Omental fat pad (tissue), 4 donors: ENCODE measurements at places on chromosomes 12 and 14. TPM values are rescaled to one million over a fixed set of nuclear protein-coding genes. Genes with fewer than 3 reads are reported as not detected.

LRTM2 gene
- total RNA-seq: not detected

KCNK10 gene
- total RNA-seq: not detected

TMEM121 gene
- total RNA-seq: 3.9 TPM

OAS2 gene
- 10.0 TPM for total RNA-seq

PTPRO gene
- total RNA-seq: 2.1 TPM

COX8C gene
- not detected for total RNA-seq

NGB gene
- total RNA-seq: not detected

ADAMTS20 gene
- not detected for total RNA-seq

GRCh38 chr14:32938719-32939253 is at the start of gene NPAS3:
Gene NPAS3 (plus strand): TSS chr14:32938879.
- DNase-seq: no peak

DNA sequence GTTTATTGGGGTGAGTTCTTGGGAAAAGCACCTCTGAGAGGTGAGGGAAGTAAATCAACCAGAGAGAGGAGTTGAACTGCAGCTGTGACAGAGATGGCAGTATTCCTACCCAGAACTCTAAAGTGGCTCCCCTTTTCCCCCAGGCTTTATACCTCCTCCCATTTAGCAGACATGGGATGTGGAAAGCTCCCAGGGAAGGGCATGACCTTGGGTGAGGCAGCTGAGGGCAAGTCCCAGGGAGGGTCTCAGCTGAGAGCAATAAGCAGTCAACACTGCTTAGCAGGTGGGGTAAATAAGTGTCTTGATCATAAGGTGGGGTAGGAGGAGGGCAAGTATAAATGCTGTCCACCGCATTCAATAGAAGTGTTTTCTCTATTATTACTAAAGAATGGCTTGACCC is 143.0 kb downstream of the AKAP6 start:
- no peak for DNase-seq

DNA sequence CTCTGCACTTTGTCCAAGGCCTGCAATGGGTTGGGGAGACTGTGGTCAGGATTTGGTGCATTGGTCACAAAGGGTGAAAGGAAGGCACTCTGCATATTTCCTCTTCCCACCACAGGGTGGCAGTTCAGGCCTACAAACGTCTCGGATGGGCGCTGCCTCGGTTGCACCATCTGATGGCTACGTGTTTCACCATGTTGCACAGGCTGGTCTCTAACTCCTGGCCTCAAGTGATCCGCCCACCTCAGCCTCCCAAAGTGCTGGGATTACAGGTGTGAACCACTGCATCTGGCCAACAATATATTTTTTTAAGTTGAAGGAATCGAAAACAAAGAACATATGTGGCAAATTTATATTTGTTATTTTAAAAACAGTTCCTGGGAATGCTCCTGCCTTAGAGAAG is 35.1 kb downstream of the TMBIM6 start:
- no peak for DNase-seq

DNA sequence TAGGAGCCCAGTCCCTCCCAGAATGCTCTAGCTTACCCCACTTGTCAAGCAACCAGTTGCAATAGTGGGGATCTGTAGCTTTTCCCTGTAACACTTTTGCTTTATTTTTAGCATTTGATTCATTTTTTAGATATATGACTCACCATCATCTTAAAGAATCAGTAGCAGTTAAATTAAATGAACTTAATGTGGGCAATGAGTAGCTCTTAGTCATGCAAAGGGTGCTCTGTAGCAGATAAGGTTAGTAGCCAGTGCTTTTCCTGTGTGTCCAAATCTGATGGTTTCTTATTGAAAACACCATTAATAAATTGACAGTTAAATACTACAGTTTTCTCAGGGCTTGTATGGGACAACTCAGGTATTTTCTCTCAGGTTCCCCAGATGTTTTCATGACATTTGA is 311.8 kb downstream of the RERGL start:
- no peak for DNase-seq

DNA sequence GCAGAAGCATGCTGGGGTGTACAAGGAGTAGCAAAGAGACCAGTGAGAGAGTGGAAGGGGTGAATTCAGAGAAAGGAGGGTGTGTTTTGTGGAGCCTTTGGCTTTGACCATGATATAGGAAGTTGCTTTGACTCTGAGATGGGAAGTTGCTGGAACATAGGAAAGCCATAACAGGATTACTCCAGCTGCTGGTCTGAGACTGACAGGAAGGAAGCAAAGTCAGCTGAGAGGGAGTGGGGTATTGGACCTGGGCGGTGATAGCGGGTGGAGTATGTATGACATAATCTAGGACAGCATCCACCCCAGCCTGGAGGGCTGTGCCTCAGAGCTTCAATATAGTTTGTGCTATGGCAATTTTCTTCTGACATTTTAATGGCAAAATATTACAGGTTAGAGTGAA is 324.4 kb downstream of the PDZRN4 start:
- DNase-seq: no peak

DNA sequence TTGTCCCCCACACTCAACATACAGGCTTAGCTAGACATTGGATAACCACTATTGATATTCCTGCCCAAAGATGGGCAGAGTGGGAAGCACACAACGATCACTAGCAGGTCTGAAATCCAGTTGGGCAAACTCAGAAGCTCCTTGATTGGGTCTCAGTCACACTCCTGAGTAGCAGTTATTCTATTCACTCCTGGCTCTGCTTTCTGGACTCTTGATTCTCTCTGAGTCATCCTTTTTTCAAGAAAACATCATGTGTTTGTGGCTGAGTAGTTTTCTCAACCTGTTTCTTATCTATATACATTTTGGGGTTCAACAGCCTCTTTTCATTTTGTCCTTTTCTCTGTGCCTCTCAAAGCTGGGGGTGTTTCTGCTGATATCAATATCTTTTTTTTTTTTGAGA is 46.0 kb upstream of the MANSC4 start:
- DNase-seq: no peak

- no peak for DNase-seq
Measured at GRCh38 chr12:90871726-90872096, 83.3 kb downstream of the CCER1 start.

DNA sequence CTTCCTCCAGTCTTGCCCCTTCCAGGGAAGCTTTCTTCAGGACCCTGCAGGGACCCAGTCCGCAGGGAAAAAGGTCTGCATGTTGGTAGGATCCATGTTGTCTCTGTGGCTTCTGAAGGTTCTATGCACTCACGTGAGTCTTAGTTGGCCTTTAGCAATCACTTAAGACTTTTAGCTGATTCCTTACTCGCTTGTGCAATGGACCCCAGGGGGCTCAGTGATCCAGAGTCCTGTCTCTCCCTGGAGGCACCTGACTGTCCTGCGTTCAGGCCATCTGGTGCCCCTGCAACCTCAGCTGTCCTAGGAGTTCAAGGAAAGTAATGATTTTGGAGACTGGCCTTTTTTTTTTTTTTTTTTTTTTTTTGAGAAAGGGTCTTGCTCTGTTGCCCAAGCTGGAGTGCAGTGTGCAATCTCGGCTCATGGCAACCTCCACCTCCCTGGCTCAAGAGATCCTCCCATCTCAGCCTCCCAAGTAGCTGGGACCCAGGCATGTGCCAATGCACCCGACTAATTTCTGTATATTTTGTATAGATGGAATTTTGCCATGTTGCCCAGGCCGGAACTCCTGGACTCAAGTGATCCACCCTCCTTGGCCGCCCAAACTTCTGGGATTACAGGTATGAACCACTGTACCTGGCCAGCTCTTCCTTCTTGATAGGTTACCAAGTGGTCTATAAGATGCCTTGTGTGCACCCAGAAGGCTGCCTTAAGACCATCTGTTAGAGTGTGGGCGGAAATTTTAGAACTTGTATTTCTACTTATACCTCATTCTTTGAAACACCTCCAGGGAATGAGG is 4.6 kb downstream of the IFI27L2 start:
- DNase-seq: no peak

GRCh38 chr14:22994762-22995275 is 12.5 kb upstream of the AJUBA start:
- no peak for DNase-seq

DNA sequence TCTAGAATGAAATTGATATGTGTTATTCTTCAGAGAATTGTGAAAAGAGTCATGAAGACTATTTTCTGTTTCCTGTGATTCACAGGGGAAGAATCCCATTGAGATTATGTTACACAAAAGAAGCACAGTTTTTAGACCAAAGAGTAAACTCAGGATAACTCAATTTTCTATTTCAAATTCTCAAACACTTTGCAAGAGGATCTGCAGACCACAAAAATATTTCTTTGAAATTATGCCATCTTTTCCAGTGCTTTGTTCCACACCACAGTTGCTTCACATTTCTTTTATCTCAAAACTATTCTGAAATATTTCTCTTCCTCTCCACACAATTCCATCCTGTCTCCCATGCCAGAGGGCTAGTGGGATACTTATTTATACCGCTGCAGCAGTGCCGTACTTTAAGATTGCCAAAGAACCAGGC is 188.9 kb upstream of the FOXG1 start:
- no peak for DNase-seq

DNA sequence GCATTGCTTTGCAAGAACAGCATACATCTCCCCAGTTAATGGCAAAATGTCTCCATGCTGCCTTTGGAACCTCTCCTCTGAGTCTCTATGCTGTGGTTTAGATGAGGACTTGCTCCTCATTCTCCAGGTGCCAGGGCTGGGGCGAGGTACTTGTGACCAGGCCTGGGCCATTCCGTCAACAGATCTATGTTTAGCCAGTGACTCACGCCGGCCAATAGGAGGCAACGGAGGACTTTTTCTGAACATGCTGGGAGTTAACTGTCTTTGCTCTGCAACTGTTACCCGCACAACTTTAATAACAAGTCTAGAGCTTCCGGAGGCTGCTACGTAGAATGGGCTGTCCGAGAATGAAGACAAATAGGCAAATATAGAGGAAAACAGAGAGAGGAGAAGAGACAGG is 214.2 kb downstream of the GLT1D1 start:
- DNase-seq: no peak

- DNase-seq: no peak
Measured at GRCh38 chr14:104467641-104468040, 111.9 kb upstream of the C14orf180 start.

GRCh38 chr14:32932914-32933628 is 5.6 kb upstream of the NPAS3 start:
- no peak for DNase-seq

DNA sequence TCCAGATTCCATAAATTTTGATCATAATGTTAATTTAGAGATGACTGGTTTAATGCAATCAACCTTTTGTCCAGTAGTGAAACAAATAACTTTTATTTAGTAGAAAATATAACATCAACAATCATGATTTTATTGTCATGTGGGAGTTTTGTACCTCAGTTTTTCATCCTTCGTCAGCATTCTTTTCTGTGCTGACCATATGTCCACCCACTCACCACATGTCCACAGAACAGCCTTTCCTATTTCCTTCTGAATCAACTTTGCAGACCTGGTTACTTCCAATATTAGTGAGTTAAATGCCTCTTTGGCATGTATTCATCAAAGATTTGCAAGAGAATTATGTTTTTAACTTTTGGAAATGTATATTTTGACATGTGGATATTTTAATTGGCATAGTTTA is 36.8 kb upstream of the CNTN1 start:
- no peak for DNase-seq

DNA sequence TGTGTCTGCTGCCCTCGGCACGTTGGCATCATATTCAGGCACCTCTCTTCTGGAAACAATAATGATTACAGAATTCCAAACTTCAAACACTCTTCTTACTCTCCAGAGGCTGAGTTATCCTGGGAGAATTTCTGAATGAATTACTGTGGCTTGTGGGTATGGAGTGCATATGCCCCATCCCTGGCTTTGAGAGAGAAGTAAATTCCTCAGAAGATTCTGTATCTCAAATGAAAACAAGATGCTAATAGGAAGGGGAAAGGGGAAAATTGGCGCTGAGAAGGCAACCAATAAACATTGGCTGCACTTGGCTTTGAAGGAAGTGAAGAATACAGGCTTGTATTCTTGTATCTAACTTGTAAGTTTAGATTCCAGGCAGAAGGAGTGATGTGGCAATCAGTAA is 132.0 kb upstream of the NOVA1 start:
- no peak for DNase-seq

GRCh38 chr12:112401903-112402498 is 7.4 kb downstream of the RPL6 start:
- DNase-seq: no peak

DNA sequence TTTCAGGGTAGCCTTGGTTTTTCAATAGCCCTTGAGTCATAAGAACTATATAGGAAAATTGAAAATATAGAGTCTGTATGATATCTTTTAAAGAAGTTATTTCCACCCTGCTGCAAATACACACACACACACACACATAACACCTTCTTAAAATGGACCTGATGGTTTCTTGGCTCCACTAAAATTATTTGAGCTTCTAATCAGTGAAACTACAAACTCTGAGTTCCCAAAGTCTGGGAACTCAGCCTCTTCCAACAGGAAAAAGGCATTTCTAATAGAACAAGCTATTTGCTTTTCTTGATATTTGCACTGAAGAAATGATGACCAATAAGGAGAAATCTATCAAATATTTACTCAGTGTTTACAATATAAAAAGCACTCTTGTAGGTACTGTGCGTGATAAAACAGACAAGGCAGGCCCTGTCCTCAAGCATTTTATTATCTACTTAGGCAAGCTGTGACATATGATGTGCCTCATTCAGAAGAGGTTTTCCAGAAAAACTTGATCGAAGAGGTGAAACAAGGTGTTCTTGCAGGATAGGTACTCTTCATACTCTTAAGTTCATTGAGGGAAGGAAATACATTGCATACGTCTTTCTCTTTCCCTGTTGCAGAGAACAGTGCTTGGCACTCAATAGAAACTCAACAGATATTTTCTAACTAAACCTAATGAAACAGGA is 88.6 kb downstream of the MGST1 start:
- DNase-seq: no peak

DNA sequence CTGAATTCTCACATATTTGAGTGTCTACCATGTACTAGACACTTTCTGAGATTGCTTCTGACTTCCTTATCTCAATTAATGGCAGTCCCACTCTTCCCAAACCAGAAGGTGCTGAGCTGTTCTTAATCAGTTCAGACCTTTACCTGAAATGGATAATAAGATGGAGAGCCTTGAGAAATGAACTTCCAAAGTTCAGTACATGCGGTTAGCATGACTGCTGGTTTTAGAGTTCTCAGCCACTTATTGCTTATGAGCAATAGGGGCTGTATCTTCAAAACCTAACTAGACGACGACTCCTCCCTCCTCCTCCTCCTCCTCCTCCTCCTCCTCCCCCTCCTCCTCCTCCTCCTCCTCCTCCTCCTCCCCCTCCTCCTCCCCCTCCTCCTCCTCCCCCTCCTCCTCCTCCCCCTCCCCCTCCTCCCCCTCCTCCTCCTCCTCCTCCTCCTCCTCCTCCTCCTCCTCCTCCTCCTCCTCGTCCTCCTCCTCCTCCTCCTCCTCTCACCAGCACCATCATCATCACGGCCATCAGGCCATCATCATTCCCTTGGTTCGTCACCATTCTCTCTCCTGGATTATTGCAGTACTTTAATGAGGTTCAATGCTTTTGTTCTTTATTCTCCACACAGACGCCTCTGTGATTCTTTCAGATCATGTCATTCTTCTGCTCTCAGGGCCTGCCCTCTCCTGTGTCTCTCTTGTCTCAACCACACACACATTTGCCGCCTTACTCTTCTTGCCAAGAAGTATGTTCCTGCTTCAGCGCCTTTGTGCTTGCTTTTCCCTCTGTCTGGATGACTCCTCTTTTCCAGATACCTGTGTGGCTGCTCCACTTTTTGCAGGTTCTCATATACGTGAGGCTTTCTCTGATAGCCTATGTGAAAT is 2.7 kb downstream of the PCNX1 start:
- DNase-seq: no peak

- DNase-seq: no peak
Measured at GRCh38 chr12:49863946-49864797, 21.3 kb upstream of the BCDIN3D start.

- DNase-seq: no peak
Measured at GRCh38 chr12:15801770-15802744, 12.9 kb upstream of the EPS8 start.

GRCh38 chr12:12224240-12224940 is 42.5 kb downstream of the LRP6 start:
- DNase-seq: no peak
